ENCODE measurements at places on chromosomes 6 and 20.

- peak; percentile 96 for DNase-seq
Observed at GRCh38 chr6:158009114-158009891, 27.6 kb downstream of the SYNJ2 start.

- DNase-seq: no peak
Observed at GRCh38 chr6:97669191-97670031, 386.4 kb upstream of the MMS22L start.

DNA sequence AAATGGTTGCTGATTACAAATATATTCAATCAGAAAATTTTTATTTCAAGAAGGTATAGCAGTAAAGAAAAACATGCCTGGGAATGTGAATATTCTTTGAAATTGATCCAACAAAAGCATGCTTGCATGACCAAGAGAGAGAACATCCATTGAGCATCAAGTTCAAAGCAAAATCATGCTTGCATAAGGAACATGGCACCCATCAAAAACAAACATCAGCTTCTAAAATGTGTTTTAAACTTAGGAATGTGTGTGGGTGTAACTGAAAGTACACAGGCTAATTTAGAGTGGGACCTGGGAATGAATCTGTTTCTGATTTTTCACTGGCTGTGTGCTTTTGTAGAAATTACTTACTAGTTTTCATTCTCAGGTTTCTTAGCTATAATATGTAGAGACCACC lies 5.6 kb downstream of the SLC17A5 start:
- peak; percentile 48 for DNase-seq

DNA sequence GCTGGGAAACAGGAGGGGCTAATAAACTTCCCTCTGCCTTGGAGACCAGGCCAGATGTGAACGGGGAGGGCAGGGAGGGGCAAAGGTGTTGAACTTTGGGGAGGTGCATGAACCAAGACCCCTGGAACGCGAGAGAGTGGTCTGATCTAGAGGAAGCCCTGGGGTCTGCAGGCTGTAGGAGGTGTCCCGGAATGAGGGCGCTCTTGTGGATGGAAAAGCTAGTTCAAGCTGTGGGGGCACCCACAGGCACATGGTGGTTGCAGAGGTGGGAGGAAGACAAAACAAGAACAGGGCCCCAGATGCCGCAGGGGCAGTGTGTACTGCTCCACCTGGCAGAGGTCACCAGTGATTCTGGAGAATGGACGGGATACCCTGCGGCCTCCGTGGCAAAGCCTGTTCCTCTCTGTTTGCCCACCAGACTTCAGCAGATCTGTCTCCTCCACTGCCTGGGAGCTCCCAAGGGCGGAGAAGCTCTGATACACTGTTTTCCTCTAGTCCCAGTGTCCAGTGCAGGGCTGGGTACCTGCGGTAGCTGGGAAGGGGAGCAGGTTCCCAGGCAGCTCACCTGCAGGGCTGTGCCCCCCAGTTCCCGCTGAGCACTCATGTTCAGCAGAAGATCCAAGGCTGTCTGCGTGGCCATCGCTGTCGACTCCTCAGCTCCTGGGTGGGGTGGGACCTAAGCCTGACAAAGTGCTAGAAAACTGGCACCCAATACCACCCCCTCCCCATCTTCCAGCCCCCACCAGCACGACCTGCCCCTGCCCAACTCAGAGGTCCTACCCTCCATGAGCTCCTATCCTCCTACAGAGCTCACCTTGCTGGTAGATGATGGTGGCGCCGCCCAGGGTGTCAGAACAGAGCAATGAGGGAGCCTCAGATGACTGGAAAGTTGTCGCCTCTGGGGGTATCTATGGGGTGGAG lies 14.7 kb downstream of the ZNF335 start:
- no peak for DNase-seq

- no peak for DNase-seq
Observed at GRCh38 chr6:34601706-34602105, 45.6 kb upstream of the SPDEF start.

DNA sequence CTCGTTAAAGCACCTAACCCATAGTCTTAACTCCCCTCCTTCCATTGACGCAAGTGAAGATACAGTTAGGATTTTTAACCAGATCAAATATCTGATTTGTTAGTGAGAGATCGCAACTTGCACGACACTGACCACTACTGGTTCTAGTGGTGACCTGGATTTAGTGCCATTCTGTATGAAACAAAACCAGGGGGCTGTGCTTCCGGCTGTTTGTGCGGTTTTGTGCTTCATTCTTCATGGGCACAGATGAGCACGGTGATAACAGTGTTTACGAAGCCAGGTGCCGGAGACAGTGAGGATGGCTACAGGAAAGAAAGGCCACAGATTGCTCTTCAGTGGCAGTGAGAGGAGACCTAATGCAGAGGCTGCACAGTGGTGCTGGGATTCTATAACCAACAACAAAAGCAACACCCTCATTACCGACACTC lies 75.5 kb downstream of the NOL4L start:
- peak; percentile 41 for DNase-seq

GRCh38 chr20:16538779-16539178 lies 34.5 kb downstream of the KIF16B start:
- DNase-seq: no peak

DNA sequence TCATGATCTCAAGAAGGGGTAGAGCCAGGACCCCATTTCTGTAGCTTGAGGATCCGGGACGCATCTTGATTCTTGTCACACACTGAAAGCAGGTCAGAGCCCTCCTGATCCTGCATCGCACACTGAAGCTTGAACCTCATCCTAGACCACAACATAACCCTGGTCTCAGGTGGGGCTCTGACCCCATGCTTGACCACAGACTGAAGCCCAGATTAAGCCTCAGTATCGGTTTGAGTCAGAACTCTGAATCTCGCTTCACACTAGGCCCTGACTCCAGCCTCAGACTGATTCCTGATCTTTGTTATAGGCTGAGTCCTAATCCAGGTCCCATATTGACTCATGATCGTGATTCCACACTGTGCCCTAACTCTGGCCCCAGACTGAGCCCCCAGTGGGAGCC lies 8.5 kb upstream of the RSPO4 start:
- DNase-seq: no peak

DNA sequence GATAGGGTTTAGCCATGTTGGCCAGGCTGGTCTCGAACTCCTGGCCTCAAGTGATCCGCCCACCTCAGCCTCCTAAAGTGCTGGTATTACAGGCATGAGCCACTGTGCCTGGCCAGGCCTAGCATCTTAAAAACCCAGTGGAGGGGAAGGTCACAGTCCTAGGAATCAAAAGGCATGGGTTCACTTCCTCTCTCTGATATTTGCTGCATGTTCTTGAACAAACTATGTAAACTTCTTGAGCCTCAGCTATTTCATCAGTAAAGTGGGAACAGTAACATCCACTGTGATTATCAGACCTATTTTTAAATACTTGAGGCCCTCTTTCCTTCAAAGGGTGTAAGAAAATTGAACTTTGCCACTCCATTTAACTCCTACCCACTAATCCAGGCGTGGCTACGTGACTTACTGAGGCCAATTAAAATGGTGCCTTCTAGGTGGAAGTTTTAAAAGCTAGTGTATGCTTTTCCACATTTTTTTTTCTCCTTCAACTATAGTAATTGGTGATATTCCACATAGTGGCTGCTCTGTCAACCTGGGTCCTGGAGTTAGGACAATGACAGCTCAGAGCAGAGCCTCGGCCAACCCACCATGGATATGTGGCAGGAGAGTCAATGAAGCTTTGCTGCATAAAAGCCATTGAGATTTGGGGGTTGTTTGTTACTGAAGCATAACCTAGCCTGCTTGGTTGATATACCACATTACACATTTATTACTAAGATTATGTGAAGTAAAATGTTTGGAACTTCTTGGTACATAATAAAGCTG lies 32.2 kb upstream of the IER3 start:
- no peak for DNase-seq

GRCh38 chr20:20499439-20499838 lies 131.5 kb downstream of the INSM1 start:
- no peak for DNase-seq
